ENCODE measurements at places on chromosomes 13 and 19.

- H3K4me3 ChIP-seq, result no peak overlapping the region
- H3K36me3 ChIP-seq, result no peaks in the 10 kb centered on the region
- H3K27me3 ChIP-seq, result no peaks in the 10 kb centered on the region
- no peak overlapping the region for H3K27ac ChIP-seq
- DNase-seq, result no peak
These were observed 725.7 kb upstream of the SGCG start for GRCh38 chr13:22455036-22455435.

DNA sequence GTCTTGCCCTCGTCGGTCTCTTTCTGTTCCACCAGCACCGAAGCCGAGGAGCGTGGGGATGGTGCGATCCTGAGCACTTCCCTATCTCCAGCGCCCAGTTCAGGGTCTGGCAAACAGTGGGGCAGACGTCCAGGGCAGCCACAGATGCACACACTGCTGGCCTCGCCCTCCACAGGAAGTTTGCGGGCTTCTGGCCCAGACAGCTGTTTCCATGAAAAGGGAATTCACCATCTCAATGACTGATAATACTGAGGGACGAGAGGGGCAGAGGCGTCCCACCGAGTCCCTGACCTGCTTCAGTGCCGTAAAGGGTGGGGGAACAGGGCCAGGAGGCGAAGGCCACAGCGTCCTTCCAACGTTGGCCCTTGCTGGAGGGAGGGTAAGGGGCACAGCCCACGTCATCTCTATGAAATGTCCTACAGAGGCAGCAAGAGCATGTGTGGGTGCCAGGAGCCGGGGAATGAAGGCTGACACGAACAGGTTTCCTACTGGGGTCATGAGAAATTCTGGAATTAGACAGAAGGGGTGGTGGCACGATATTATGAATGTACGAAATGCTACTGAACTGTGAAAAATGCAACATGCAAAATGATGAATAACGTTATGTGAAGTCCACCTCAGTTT, 19.5 kb downstream of the SHC2 start:
- H3K36me3 ChIP-seq, result no peaks in the 10 kb centered on the region
- no peak for DNase-seq
- no peaks in the 10 kb centered on the region for H3K27me3 ChIP-seq
- no peak overlapping the region for H3K4me3 ChIP-seq
- no peaks in the 10 kb centered on the region for H3K4me1 ChIP-seq

GRCh38 chr19:54727562-54727961, 3.3 kb downstream of the KIR3DL3 start:
- H3K27me3 ChIP-seq, result no peaks in the 10 kb centered on the region
- no peak overlapping the region for H3K27ac ChIP-seq
- DNase-seq, result no peak
- no peak overlapping the region for H3K4me3 ChIP-seq
- no peaks in the 10 kb centered on the region for H3K36me3 ChIP-seq
- no peaks in the 10 kb centered on the region for H3K4me1 ChIP-seq

DNA sequence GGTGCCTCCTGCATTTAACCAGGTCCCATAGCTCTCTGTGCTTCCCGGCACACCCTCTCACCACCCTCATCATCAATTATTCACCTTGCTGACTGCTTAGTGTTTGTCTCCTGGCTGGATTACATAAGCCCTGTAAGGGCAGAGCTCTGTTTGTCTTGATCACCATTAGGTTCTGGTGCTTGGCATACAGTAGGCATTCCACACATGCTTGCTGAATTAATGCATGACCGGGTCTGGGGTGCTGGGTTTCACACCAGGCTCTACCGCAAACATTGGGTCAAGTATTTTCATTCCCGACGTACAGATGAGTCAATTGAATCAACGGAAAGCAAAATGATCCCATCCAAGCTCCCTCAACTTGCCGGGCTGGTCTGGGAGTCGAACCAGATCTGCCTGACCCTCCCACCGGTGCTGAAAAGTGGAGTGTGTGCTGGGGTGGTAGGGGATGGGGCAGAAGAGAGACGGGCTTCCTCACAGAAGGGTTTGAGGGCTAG, 28.5 kb downstream of the VAV1 start:
- H3K4me1 ChIP-seq, result peaks cover 45% of the 10 kb centered on the region
- DNase-seq, result no peak
- no peaks in the 10 kb centered on the region for H3K27me3 ChIP-seq
- no peaks in the 10 kb centered on the region for H3K36me3 ChIP-seq

GRCh38 chr19:11735375-11735774, 3.4 kb downstream of the ZNF823 start:
- no peaks in the 10 kb centered on the region for H3K36me3 ChIP-seq
- no peak for DNase-seq
- H3K27ac ChIP-seq, result no peak overlapping the region
- H3K27me3 ChIP-seq, result no peaks in the 10 kb centered on the region

DNA sequence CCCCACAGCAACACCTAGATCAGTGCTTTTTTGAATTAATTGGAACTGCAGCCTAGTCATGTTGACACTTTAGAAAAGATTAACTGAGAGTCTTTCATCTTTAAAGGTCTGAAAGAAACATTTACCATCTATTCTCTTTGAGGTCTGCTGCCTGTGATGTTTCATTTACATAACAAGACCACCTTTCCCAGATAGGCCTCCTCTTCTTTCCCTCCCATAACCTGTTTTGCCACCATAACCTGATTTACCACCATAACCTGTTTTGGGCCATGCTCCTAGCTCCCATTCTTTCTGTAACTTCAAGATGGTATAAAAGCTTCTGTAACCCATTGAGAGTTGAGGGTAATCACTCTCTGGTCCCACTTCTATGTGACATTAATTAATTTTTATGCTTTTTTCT, 320.8 kb downstream of the PCDH20 start:
- no peak for DNase-seq
- H3K4me3 ChIP-seq, result no peak overlapping the region
- H3K4me1 ChIP-seq, result no peaks in the 10 kb centered on the region
- no peaks in the 10 kb centered on the region for H3K27me3 ChIP-seq
- H3K27ac ChIP-seq, result no peak overlapping the region
- no peaks in the 10 kb centered on the region for H3K36me3 ChIP-seq

DNA sequence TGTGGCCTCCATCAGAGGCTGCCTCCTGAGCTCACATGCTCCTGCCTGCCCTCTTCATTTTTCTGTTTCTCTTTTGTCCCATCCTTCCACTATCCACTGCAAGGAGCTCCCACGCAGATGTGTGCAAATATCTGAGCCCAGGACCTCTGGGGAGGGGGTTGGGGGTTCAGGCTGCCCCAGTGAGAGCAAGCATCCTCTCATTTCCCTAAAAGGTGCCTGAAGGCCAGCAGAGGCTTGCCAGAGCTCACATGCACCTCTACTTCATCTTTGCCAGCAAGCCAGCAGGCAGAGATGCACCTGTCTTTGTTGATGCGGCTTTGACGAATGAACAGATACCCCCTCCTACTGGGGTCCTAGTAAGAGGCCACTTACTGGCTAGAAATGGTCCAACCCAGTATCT, 128.8 kb downstream of the FGF9 start:
- no peaks in the 10 kb centered on the region for H3K36me3 ChIP-seq
- no peak overlapping the region for H3K4me3 ChIP-seq
- H3K27ac ChIP-seq, result no peak overlapping the region
- no peaks in the 10 kb centered on the region for H3K27me3 ChIP-seq

DNA sequence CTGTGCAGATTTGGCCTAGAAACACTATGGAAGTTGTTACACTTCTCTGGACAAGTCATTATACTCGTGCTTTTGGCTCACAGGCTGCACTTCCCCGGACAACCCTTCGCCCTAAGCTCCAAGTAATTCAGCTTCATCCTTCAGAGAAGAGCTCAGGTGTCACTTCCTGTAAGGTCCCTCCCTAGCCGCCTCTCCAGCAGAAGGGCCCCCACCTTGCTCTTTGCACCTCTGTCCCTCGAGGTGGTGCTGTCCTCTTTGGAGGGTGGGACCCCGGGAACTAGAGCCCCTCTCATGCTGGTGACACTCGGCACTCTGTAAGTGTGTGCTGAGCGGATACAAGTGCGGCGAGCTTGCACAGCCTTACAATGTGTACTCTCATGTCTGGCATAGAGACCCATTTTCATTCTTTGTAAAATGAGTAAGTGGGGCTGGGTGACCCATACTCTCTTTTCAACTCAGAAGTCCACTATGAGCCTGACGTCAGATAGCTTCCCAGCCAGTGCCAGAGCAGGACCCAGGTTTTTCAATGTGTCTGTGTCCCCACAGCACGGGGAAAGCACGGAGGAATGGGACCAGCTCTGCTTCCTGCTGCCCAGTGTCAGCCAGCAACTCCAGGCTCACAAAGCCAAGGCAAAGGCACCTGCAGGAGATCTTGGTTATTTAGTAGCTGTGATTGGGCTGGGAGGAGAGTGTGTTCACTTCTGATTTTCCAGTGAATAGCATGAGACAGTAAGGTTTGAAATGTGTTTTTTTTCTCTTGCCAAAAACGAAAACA, 26.9 kb downstream of the CHAMP1 start:
- H3K36me3 ChIP-seq, result no peaks in the 10 kb centered on the region
- DNase-seq, result no peak
- no peaks in the 10 kb centered on the region for H3K27me3 ChIP-seq
- H3K27ac ChIP-seq, result no peak overlapping the region

DNA sequence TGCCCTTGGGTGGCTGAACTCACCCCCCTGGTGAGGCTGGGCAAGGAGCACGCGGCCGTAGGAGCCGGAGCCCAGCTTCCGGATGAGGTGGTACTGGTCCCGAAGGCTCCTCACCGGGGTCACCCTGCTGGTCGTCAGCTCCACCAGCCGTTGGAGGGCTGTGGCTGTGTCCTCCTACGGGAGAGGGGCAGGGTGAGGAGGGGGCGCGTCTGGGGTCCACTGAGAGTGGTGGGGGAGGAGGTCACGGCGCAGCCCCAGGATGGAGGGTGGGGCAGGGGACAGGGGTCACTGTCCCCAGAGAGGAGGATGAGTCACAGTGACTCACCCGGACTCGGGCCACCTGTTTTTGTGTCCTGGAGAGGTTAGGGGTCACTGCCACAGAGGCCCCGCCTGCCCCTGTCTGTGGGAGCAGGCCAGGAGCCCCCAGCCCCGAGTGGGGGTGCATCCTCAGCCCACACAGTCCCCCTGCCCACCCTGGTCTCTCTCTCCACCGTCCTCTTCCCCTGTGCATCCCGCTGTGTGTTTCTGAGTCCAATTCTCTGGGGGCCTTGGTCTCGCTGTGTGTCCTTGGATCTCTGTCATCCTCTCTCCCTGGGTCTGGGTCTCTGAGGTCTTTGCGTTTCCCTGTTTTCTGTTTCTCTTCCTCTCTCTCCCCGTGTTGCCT, 435 bp downstream of the SBK3 start:
- no peak for DNase-seq
- H3K27ac ChIP-seq, result peak overlapping the region; percentile 27
- no peak overlapping the region for H3K4me3 ChIP-seq
- no peaks in the 10 kb centered on the region for H3K36me3 ChIP-seq
- no peaks in the 10 kb centered on the region for H3K27me3 ChIP-seq

- H3K27me3 ChIP-seq, result no peaks in the 10 kb centered on the region
- peak within 1 kb of the TSS; percentile 16 for H3K27ac ChIP-seq
- H3K4me1 ChIP-seq, result peaks cover 11% of the 10 kb centered on the region
- H3K4me3 ChIP-seq, result peak within 1 kb of the TSS; percentile 62
These were observed at the start of gene ARL11 for GRCh38 chr13:49627831-49628652. ARL11 (plus strand) TSS chr13:49628507; CDS start chr13:49630448, 1,941 bp downstream.

- no peak overlapping the region for H3K4me3 ChIP-seq
- peaks cover 26% of the 10 kb centered on the region for H3K4me1 ChIP-seq
- DNase-seq, result no peak
These were observed 20.1 kb downstream of the PLEKHF1 start for GRCh38 chr19:29685326-29685725.

- no peaks in the 10 kb centered on the region for H3K4me1 ChIP-seq
- H3K27me3 ChIP-seq, result no peaks in the 10 kb centered on the region
- H3K36me3 ChIP-seq, result no peaks in the 10 kb centered on the region
- DNase-seq, result no peak
- no peak overlapping the region for H3K4me3 ChIP-seq
These were observed 89.3 kb downstream of the TM9SF2 start for GRCh38 chr13:99590519-99591011.

DNA sequence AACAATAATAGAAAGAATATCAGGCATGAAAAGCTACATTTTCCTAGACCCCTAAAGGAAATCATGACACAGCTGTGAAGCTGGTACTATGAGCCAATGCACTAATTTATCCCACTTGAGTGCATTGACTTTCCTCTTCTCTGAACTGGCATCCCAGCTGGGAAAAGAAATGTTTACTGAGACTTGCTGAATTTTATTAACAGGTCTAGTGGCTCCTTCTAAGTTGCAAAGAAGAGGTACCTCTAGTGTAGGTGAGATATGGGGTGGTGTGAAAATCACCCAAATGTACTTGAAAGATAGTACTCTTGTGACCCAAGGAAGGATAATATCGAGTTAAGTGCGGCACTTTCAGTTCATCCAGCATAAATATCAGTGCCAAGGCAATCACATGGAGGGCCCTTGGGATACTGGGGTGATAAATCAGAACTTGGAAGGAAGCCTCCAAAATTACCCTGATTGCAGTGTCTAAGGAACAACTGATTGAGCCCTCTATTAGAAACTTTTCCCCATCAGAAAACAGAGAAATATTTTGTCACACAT, 369.2 kb downstream of the PCDH9 start:
- no peaks in the 10 kb centered on the region for H3K27me3 ChIP-seq
- no peaks in the 10 kb centered on the region for H3K4me1 ChIP-seq
- no peaks in the 10 kb centered on the region for H3K36me3 ChIP-seq
- no peak for DNase-seq

GRCh38 chr13:33575378-33575777, 242.6 kb upstream of the RFC3 start:
- H3K4me3 ChIP-seq, result no peak overlapping the region
- no peak overlapping the region for H3K27ac ChIP-seq
- H3K27me3 ChIP-seq, result no peaks in the 10 kb centered on the region
- no peaks in the 10 kb centered on the region for H3K4me1 ChIP-seq
- H3K36me3 ChIP-seq, result no peaks in the 10 kb centered on the region
- no peak for DNase-seq

GRCh38 chr19:41998246-41999020, 4.4 kb upstream of the ATP1A3 start:
- H3K27me3 ChIP-seq, result peaks cover 50% of the 10 kb centered on the region
- peaks cover 18% of the 10 kb centered on the region for H3K4me1 ChIP-seq

GRCh38 chr19:40613690-40614621, 12.8 kb downstream of the LTBP4 start:
- DNase-seq, result peak; percentile 81
- peaks cover 3% of the 10 kb centered on the region for H3K36me3 ChIP-seq
- peak overlapping the region; percentile 74 for H3K27ac ChIP-seq
- no peaks in the 10 kb centered on the region for H3K27me3 ChIP-seq
- peaks cover 42% of the 10 kb centered on the region for H3K4me1 ChIP-seq
- H3K4me3 ChIP-seq, result peak overlapping the region; percentile 85

DNA sequence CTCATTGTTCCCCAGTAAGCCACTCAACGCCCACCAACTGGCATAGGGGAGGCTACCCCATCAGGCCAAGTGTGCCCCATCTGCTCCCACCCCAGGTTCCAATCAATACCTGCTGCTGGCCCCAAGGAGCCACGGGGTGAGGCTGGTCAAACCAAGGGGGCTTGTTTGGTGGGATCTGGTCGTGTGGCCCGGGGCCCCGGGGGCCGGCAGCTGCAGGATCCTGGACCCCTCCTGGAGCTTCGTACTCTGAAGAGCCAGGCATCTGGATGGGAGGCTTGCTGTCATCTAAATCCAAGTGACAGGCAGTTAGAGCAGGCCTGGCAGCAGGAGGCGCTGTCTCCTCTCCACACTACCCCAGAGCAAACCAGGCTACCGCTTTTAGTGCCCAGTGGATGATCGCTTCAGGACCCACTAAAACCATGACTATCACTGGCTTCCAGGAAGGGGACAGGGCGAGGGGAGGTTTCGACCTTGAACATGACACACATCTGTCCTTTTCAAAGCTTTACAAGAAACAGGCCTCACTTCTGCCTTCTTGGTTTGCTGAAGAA, 14.2 kb downstream of the CHERP start:
- DNase-seq, result peak; percentile 26
- H3K4me3 ChIP-seq, result no peak overlapping the region
- H3K4me1 ChIP-seq, result no peaks in the 10 kb centered on the region
- no peak overlapping the region for H3K27ac ChIP-seq
- no peaks in the 10 kb centered on the region for H3K27me3 ChIP-seq
- H3K36me3 ChIP-seq, result peaks cover 61% of the 10 kb centered on the region
